HT-29 (cell line): ENCODE measurements at places on chromosomes 4 and X. TPM values are rescaled to one million over a fixed set of nuclear protein-coding genes. Genes with fewer than 3 reads are reported as not detected.

The PAGE2B gene
- not detected in 2 replicates for total RNA-seq

- DNase-seq, result no peak
Measured at GRCh38 chr4:149987330-149988086, 90.7 kb upstream of the DCLK2 start.

The FRAS1 gene
- total RNA-seq, result 15.2 and 18.9 TPM in 2 replicates

GRCh38 chrX:50971395-50971794 is 60.9 kb downstream of the BMP15 start:
- DNase-seq, result no peak

The MAGIX gene
- total RNA-seq, result 12.6 and 13.6 TPM in 2 replicates

- DNase-seq, result no peak
Measured at GRCh38 chr4:3729188-3729881, 36.9 kb upstream of the ADRA2C start.

DNA sequence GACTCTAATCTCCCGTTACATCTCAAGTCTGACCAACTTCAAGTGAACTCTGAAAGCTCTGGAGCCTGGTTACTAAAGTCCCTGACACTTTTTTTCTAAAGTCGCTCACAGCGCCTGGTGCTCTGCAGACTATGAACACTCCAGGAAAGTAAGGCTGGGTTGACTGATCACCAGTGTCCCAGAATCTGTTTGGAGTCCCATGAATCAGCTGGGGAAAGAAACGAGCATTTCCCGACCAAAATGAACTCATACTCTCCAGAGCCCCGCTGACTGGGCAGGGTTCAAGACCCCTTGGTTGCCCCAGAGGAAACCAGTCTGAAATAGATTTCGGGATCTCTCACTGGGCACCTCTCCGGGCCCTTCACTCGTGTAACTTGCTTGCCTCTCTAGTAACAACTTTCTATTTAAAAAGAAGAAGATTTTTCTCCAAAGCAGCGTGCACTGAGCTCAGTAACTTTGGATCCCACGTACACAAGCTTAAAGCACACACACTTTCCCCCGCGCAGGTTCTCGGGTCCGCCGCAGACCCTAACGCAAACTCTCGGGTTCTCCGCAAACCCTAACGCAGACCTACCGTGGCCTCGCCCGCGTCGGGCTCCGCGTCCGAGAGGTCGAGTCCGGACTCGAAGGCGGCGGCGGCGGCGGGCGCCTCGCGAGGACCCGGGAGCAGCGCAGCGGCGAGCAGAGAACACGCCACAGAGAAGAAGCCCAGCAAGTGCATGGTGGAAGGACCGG is 964 bp downstream of the VEGFC start:
- no peak for DNase-seq

The ANXA3 gene
- 160 and 175 TPM in 2 replicates for total RNA-seq

DNA sequence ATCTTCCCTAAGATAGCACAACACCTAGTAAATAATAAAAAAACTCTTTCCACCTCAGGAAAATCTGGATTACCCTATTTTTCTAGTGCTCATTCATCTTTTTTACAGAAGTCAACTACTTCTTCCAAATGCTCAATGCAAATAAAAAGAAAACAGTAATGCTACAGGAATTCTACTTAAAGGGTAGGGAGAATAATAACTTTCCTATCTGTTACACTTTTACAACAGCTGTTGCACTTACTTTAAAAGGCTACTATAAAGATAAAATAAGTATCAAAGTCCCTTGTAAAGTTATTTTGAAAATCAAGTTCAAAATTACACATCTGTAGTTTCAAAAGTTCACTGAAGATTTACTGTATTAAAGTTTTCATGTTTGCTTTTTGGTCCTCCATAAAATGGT is 37.6 kb downstream of the THOC2 start:
- DNase-seq, result no peak

DNA sequence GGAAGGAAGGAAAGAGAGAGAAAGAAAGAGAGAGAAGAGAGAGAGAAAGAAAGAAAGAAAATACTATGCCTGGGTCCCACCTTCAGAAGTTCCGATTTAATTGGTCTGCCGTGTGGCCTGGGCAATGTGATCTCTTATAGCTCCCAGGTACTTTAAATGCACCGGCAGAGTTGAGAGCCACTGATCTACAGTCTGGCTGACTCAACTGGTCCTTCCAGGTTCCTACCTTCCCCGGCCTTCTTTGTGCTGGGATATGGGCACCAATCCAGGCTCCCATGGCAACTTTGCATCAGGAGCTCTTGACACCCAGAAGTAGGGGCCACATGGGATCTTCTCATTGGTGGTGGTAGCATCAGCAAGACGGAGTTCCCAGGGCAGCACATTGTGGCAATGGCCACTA is 186.5 kb upstream of the ATP6AP2 start:
- no peak for DNase-seq

DNA sequence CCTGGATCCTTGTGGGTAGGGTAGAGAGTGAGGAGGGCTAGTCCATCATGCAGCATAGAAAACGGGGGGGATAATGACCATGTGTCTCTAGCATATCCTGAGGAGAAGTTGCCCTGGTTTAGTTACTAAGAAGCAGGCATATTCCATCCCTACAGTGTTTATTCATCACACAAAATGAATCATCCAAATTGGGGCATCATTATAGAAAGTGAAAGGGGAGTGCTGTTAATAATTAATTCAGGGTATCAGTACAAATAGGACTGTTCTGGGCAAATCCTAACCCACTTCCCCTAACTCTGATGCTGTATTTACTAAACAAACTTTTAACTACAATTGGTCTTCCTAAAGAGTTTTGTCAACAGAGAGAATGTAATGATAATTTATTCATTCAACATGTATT is 281.1 kb upstream of the ARX start:
- DNase-seq, result no peak
